ENCODE measurements at places on chromosomes 2 and 18.

DNA sequence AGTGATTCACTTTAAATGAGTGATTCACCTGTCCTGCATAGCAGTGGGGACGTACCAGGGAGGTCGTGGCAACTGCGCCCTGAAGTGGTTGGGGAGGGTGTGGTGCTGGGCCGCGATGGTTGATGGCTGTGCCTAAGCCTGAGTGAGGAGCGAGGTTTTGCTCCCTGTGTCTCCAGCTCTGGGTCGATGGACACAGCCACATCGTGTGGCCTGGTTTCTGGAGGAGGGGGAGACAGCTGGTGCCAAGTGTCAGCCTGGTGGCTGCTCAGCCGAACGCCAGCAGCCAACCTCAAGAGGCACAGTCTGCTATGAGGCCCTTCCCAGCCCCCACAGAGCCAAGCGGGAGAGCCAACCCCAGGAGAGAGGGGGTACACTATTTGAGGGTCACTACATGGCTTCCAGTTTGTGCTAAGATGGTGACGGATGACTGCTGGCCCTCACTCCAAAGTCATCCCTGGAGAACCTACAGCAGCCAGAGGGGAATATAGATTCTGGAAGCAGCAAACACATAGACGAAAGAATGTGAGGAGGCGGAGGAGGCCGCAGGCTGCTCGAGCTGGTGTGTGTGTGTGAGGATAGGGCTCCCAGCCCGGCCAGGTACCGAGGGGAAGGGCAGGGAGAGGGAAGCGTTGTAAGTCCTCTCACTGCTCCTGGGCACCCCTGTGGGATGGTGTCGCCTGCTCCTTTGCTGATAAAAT is 58.6 kb upstream of the OTOF start:
- no peak for DNase-seq

DNA sequence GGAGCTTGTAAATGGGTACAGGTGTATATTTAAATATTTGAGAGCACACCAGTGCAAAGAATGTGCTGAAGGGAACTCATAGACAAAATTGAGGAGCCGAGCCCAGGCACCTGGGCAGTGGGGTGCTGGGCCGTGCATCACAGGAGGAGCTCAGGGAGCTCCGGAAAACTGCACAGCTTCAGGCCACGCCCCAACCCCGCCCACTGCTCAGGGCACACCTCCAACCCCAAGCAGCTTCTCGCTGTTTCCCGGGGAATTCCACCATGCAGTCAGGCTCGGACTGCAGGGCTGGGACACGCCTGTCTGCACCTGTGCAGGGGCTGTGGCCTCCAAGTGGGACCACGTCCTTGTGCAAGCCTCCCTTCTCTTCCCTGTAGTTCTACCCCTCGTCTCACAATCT is 243.0 kb downstream of the HDAC4 start:
- peak; percentile 38 for DNase-seq

GRCh38 chr2:152548996-152549395 is 168.3 kb downstream of the PRPF40A start:
- no peak for DNase-seq

DNA sequence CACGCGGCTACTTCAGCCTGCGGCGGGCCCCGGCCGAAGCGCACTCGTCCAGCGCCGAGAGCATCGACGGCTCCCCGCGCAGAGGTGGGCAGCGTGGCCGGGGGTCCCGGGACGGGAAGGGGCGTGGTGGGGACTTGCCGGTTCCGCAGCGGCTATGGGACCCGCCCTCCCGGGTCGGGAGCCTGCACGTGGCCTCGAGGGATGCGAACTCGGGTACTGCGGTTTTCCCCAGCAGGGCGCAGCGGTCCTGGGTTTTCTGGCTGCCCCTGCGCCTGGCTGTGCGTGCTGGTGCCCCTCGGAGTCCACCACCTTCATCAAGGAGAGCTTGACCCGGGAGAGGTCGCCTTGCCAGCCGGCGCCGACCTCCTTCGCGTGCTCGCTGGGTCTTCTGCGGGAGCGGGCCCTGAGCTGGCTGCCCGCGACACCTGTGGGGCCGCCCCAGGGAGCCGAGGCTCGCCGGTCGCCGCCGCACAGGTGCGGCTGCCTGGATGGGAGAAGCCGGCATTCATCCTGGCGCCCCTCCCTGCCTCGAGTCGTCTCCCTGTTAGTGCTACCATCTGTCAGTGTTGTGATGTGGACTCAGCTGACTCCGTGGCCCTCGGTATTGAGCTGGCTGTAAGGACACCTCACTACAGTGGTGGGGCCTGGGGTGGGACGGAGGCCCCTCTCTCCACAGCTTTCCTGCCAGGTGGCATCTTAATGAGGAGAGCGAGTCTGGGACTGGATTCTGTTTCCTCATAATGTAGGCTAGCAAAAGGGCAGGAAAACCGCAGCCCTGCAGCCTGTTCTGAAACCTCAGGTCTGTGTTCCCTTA is 177.3 kb downstream of the AGAP1 start:
- DNase-seq: no peak

DNA sequence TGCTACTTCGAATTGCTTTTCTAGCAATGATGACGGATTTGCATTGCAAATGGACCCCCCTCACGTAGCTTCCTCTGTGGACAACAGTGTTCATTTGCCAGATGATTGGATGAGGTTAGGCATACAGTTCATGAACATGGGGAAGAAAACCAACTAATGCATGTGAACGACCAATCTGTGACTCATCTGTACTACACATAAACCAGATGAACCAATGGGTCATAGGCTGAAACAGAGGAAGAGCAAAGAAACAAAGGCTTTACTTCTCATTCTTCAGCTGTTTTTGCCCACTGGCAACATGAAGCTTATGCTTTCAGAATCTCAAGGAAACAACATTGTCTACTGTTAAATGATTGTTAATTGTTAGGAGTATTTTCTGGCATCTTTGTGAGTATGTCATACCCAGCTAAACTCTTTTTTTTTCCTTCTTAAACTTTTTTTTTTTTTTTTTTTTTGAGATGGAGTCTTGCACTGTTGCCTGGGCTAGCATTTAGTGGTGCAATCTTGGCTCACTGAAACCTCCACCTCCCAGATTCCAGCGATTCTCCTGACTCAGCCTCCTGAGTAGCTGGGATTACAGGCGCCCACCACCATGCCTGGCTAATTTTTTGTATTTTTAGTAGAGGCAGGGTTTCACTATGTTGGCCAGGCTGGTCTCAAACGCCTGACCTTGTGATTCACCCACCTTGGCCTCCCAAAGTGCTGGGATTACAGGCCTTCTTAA is 35.5 kb downstream of the EFEMP1 start:
- no peak for DNase-seq

- DNase-seq: no peak
Measured at GRCh38 chr18:55908901-55909366, 320.9 kb upstream of the TCF4 start.

DNA sequence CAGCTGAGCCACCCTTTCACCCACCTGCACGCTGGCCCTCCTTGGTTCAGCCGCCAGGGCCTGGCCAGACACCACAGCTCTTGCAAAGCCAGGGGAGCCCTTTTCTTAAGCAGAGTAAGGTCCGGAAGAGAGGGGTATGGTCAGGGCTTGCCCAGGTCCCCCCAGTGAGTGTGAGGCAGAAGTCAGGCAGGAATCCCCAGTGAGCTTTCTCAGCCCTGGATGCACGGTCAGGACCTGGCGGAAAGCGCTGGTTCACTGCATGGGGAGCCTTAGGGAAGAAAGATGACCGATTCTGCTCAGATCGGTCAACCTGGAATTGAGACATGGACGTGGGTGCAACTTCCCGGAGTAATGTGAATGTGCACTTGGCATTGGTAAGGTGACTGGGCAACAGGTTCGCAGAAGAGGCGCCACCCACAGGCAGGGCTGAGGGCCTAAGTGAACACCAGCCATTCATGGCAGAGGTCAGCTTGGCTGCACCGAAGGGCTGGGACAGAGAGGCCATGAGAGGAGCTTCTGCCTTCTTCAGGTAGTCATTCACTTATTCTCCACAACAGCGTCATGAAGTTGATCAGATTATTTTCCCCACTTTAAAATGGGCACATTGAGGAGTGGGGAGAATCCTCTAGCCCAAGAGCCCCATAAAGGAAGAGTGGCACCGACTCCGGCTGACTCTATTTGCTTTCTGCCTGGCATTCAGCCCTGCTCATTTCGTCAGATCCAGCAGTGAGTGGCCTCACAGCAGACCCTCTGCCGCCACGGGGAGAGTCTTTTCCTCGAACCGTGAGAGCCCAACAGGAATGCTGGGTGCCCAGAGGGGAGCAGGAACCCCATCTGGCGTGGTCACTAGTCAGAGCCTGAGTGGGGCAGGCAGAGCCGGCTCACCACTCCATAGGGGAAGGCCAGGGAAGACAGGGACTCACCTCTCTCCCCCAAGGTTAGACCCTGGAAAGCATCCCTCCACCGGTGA is 35.8 kb downstream of the SCTR start:
- DNase-seq: no peak

DNA sequence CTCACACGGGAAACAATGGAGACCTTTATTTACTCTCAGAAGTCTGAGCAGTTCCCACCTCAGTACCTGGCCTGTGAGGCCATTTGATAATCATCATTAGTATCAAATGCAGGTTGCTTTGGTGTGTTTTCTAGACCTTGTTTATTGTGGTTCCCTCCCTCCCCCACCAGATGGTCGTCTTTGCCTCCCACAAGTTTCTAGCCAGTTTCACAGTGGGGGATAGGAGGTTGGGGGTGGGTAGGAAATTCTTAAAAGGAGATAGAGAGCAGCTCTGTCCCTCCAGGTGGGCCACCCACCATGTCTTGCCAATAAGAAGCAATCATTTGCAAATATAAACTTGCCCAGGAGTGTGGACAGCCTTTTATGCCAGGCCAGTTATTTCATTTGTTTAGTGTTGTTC is 31.3 kb downstream of the SETBP1 start:
- DNase-seq: no peak

- DNase-seq: no peak
Measured at GRCh38 chr2:159795841-159796690, 1.9 kb downstream of the CD302 start.

GRCh38 chr2:140256080-140256479 is 1475.9 kb upstream of the NXPH2 start:
- DNase-seq: no peak

DNA sequence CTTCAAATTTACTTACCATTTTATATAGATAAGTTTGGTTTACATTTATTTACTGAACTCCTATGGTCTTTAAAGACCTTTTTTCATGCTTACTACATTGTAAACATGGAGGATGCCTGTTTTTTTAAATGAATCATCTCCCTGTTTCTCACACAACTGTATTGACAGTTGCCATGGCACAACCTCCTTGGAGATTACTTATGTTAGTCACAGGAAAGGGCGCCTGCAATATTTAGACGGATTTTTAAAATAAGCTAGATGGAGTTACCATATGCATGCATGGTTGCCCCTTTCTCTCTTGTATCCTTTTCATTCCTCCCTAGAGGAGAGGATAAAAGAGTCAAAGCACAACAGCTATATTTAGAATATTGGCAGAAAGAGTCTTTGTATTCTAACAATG is 34.8 kb upstream of the CCDC102B start:
- no peak for DNase-seq

- no peak for DNase-seq
Measured at GRCh38 chr2:229674830-229675530, 39.4 kb downstream of the DNER start.

- no peak for DNase-seq
Measured at GRCh38 chr2:31979956-31980355, 30.9 kb downstream of the MEMO1 start.

- DNase-seq: peak; percentile 92
Measured at GRCh38 chr2:37829202-37829601, 95.9 kb upstream of the RMDN2 start.

DNA sequence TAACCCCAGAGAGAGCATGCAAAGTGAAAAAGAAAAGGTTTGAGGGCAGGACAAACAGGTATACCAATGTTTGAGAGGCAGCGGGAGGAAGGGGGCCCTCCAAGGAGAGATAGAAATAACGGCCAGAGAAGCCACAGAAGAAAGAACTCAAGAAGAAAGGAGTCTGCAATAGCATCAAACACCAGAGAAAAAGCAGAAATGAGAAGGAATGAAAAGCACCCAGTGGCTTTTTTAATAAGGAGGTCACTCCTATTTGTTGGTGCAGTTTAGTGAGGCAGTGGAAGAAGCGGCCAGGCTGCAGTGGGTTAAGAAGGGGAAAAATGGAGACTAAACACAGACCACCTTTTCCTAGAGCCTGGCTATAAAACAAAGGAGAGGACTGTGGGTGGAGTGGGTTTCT is 177.2 kb downstream of the THADA start:
- no peak for DNase-seq

Data from AG20443 (cell line).